Daoy (cell line): ENCODE measurements at places on chromosomes 12 and 14. TPM values are rescaled to one million over a fixed set of nuclear protein-coding genes. Genes with fewer than 3 reads are reported as not detected.

- peak; percentile 66 for DNase-seq
These were observed 103.3 kb downstream of the C12orf75 start for GRCh38 chr12:105433804-105434203.

- no peak for DNase-seq
These were observed 1.5 kb downstream of the RDH5 start for GRCh38 chr12:55721601-55722213.

- DNase-seq, result no peak
These were observed 158.1 kb upstream of the FOXG1 start for GRCh38 chr14:28608443-28608842.

DNA sequence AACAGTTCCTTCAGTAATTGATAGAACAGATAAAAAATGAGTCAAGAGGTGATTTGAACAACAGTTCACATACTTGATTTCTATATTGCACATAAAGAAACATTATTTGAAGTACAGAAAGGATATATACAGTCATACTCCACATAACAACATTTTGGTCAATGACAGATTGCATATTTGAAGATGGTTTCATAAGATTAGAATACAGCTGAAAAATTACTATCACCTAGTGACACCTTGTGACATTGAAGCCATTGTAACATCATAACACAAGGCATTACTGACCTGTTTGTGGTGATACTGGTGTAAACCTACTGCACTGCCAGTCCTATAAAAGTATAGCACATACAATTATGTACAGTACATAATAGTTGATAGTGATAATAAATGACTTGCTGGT, 43.1 kb upstream of the ABCC9 start:
- no peak for DNase-seq

DNA sequence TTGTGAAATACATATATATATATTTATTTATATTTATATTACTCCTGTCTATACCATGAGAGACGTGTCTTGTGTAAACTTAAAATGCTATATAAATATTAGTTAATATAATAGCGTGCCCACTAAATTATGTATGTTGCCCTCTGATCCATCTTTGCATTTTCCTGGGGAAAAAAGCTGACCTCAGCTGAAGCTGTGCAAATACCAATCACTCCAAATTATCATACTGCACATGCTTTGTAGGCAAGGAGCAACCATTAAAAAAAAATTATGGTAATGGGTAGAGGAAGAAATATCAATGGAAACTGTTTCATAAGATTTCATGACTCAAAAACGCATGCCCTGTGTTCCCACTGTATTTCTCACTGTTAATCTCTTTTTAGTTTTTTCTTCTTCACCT, 179.8 kb downstream of the ANO4 start:
- no peak for DNase-seq

DNA sequence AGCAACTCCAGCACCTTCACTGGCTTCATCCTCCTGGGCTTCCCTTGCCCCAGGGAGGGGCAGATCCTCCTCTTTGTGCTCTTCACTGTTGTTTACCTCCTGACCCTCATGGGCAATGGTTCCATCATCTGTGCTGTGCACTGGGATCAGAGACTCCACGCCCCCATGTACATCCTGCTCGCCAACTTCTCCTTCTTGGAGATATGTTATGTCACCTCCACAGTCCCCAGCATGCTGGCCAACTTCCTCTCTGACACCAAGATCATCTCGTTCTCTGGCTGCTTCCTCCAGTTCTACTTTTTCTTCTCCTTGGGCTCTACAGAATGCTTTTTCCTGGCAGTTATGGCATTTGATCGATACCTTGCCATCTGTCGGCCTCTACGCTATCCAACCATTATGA, 6.8 kb downstream of the OR11G2 start:
- no peak for DNase-seq

GRCh38 chr14:29927376-29928116, at the start of gene PRKD1:
Gene PRKD1 (minus strand): TSS chr14:29927847.
- DNase-seq, result peak; percentile 75

GRCh38 chr12:52059582-52060497, 8.6 kb downstream of the NR4A1 start:
- DNase-seq, result no peak

- DNase-seq, result peak; percentile 72
These were observed 65.9 kb downstream of the NOVA1 start for GRCh38 chr14:26531894-26532293.

DNA sequence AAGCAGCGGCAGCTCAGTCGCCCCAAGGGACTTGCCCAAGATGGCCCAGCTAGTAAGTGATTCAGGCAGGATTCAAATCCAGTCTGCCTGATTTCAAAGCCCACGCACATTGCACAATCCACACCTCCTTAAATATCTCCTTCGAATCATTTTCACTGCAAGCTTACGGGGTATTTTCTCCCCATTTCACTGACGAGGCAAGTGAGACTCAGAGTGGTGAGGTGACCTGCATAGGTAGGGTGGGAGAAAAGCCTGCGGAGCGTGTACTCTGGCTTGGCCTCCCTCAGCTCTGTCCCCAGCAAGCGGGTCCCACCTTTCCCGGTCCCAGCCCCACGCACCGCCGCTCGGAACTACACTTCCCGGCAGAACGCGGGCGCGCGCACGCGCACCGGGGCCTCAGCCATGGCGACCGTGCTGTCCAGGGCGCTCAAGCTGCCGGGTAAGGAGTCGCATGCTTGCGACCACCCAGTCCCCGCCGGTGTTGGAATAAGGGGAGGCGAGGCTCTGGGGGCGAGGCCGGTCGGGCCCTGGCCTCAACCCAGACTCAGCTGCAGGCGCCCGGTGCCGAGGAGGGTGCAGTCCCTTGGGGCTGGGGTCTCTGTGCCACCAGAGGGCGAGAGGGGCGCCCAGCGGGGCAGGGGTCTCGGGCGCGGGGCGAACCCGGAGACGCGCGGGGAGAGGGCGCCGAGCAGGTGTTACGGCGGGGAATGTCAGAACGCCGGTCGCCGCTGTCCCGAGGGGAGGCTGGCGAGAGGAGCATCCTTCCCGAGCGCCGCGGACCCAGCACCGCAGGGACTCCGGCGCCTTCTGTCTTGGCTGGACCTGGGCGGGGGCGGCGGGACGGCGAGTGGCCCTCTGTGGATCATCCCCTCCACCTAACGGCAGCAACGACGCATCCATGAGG, at the start of gene FAM234B:
FAM234B (plus strand) TSS at position 380 of the 904 bp plus-strand sequence; CDS start at position 403, 23 bp downstream.
- peak; percentile 85 for DNase-seq

GRCh38 chr14:45298423-45299117, 45.6 kb upstream of the MIS18BP1 start:
- no peak for DNase-seq

DNA sequence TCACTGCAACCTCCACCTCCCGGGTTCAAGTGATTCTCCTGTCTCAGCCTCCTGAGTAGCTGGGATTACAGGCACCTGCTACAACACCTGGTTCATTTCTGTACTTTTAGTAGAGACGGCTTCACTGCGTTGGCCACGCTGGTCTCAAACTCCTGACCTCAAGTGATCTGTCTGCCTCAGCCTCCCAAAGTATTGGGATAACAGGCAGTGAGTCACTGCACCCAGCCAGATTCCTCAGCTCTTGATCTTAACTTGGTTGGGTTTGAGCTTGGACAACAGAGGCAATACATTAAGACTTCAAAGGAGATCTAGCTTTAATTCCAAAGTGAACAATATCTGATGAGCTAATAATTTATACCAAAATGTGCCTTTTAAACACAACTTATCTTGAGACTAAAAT, 5.6 kb downstream of the DAZAP2 start:
- DNase-seq, result no peak

DNA sequence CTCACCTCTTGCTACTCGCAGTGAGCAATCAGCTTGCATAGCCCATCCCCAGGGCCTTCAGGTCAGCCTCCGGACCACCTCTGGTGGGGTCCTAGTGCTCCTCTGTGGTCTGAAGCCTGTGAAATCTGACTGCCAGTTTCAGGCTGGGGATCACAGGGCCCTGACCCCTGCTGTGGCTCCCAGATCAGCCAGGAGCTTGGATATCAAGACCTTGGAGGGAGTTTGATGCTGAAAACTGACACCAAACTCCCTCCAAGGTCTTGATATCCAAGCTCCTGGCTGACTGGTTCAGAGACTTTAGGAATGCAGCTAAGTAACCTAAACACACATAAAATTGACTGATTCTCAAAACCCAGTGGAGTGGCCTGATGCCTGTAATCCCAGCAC, 19.8 kb upstream of the DHRS4 start:
- no peak for DNase-seq

DNA sequence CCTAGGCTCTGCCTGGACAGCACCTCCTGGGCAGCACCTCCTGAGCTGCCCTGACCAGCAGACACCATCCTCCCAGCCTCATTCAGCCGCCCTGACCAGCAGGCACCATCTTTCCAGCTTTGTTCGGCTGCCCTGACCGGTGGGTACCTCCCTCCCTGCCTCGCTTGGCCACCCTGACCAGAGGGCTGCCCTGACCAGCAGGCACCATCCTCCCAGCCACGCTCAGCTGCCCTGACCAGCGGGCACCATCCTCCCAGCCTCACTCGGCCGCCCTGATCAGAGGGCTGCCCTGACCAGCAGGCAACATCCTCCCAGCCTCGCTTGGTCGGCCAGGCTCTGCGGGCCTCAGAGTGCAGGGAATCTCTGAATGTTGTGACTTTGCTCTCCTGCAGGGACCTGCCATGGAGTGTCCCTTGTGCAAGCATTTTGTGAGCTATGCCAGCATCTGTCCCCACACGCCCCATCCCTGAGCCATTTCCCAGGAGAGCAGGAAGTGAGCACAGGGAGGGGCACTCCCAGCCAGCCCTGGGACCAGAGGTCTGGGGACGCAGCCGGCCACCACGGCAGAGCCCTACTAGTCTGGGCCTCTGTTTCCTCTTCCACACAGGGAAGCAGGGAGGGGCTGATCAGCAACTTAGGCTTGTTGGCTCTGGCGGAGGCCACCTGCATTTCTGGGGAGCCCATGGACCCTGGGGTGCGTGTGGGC, 265.5 kb downstream of the SEC23A start:
- no peak for DNase-seq

DNA sequence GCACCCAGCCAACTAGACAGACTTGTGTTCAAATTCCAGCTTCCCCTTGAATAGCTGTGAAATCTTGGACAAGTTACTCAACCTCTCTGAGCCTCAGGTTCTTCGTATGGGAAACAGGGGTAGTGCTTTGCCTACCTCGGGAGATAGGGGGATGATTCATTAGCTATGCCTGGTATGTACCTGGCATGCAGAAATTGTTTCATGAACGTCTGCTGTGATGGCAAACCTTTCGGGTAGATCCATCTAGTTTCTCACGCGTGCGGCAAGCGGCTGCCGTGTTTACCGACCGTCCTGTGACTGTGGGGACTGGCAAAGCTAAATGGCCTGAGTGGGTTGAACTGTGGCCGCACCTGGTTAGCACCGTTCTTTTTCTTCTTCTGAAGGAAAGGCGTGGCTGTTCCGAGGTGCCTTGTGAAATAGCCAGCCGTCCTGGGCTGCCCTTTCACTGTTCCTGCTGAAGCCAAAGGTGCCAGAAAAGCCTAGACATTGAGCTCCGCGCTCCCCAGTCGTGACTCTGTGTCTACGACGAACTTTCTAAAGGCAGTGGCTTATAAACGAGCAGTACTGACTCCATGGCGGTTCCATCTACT, 40.6 kb upstream of the MED13L start:
- no peak for DNase-seq

DNA sequence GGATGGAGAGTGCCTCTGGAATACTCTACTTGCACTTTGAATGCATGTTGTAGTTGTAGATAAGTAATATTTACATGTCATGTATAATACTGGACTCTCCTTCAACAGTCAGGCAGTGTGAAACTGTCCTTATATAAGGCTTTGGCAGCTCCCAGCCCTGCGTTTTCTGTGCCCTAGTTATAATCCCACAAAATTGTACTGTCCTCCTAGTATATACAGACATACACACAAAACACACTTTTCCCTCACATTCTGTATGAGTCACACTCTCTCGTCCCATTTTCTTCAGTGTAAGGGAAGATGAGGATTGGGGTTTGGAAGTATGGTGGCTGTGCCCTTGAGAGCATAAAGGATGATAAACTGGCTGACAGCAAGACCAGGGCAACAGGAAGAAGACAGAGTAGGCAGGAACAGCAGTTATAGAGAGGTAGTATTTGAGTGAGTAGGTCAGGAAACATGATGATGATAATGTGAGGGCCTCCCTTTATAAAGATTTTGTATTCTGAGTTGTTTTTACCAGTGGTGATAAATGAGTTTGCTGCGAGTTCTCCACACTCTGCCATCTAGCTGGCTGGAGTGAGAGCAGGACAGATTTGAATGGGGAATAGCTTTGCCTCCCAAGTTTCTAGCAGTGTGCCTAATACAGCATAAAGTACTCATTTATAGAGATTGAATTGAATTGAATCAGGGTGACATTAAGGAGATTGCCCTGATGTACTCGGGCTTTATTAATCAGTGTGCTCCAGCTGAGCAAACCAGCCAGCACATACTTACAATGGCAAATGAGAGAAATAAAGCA, 5.0 kb downstream of the CREBL2 start:
- DNase-seq, result no peak

DNA sequence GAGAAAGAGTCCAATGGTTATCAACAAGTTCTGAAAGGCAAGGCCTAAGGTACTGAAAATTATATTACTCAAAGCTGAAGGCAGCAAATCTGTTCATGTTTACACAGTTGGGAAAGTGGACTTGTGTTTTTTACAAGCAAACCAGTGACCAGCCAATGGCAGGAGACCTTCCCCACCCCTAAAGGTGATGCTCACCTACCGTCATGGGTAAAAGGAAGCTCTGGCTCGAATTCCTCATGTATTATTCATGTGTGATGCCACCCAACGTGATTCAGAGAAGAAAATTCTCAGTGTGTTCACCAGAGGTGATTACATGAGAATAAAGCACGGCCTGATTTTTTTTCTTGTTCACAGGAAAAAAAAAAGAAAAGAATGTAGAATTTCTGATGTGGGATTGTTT, 1161.2 kb upstream of the SEL1L start:
- no peak for DNase-seq

GRCh38 chr12:56804169-56804568, 41.0 kb downstream of the HSD17B6 start:
- DNase-seq, result no peak

GRCh38 chr12:113098441-113099028, 37.0 kb downstream of the RASAL1 start:
- peak; percentile 96 for DNase-seq

GRCh38 chr12:15856097-15856982, 25.8 kb upstream of the STRAP start:
- peak; percentile 65 for DNase-seq

The DEPDC4 gene
- 1.1 and 2.4 TPM in 2 replicates for total RNA-seq

The MFAP5 gene
- total RNA-seq, result 1.1 and 3.9 TPM in 2 replicates

The NANOG gene
- total RNA-seq, result not detected in 2 replicates

The IL26 gene
- not detected in 2 replicates for total RNA-seq

The SRRM4 gene
- total RNA-seq, result 0.03 TPM in 1 of 2 replicates, not detected in the other

The TEP1 gene
- 12.6 and 13.0 TPM in 2 replicates for total RNA-seq

The DDN gene
- total RNA-seq, result 0.80 TPM in 1 of 2 replicates, not detected in the other

The INSM2 gene
- total RNA-seq, result 0.17 TPM in 1 of 2 replicates, not detected in the other

The FAM181A gene
- not detected in 2 replicates for total RNA-seq

The KRT6C gene
- not detected in 2 replicates for total RNA-seq

The KRT7 gene
- total RNA-seq, result 5.5 and 12.2 TPM in 2 replicates

The BEGAIN gene
- total RNA-seq, result 14.1 and 18.6 TPM in 2 replicates

The SLC25A21 gene
- 37.0 and 105 TPM in 2 replicates for total RNA-seq

The PIK3C2G gene
- not detected in 2 replicates for total RNA-seq
